ENCODE measurements at places on chromosomes 16 and 17.

DNA sequence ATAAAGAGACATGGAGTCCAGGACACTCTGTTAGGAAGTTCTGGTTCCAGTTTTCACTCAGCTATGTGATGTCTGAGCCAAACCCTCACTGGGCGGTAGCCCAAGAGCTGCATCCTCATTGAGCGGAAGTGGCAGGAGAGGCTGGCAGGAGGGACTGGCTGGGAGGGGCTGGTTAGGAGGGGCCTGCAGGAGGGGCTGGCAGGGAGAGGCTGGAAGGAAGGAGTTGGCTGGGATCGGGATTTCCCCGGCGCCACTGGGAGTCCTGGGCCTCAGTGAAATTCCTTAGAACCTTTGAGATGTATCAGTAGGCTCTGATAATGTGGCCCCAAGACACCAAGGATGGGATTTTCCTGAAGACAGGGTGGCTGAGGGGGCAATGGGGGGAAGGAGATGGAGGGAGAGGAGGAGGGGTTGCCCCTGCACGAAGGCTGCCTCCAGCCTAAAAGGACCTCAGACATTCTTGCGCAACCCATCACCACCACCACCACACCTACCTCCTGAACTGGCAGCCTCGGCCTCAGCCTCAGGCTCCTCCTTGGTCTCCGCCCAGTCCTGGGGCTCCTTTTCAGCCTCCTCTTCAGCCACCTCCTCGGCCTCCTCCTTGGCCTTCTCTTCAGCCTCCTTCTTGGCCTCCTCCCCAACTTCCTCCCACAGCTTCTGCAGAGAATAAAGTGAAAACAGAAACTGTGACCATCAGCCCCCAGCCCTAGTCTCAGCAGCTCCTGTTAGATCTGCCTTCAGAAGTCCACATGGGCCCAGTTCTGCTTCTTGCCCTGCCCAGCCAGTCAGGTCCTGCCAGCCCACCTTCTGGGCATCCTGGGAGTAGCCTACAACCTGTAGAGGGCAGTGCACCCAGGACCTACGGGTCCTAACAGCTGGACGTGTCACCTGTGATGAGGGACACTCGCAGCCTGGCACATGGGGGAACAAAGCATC is 31.7 kb downstream of the CNGB1 start:
- DNase-seq: no peak

- DNase-seq: no peak
Measured at GRCh38 chr17:63819131-63819530, 8.1 kb upstream of the PSMC5 start.

- no peak for DNase-seq
Measured at GRCh38 chr17:38875477-38876075, 5.7 kb downstream of the LASP1 start.

GRCh38 chr17:81579821-81580321 is 27.7 kb upstream of the FAAP100 start:
- no peak for DNase-seq

DNA sequence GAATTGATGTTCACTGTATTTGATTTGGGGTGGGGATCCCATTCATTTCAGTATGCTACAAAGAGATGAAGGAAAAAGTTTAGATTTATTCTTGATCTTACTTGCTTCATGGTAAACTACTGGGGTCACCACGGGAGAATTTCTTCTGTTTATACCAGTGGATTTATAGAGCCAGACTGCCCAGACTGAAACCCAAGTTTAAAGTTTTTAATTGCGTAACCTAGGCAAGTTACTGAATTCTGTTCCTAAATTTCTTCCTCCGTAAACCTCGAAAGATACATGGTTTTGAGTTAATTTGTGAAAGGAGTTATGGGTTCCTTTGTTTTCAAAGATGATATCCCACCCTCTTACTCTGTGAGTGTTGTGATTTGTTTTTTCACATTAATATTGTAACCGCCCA is 26.4 kb downstream of the PIGL start:
- DNase-seq: no peak

DNA sequence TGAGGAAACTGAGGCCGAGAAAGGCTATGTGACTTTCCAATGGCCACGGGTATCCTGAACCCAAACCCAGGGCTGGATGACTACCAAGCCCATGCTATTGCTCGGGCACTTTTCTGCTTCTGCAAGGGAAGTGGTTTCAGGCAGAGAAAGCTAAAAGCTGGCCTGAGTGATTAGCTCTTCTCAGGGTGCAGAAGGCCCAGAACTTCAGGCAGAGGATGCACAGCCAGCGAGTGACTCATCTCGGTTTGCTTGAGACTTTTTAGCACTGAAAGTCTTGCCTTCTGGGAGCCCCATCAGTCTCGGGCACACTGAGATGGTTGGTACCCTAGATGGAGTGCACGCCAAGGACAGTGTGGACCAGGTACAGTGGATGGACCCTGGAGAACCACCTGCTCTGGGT is 129.5 kb upstream of the SDK2 start:
- DNase-seq: no peak

DNA sequence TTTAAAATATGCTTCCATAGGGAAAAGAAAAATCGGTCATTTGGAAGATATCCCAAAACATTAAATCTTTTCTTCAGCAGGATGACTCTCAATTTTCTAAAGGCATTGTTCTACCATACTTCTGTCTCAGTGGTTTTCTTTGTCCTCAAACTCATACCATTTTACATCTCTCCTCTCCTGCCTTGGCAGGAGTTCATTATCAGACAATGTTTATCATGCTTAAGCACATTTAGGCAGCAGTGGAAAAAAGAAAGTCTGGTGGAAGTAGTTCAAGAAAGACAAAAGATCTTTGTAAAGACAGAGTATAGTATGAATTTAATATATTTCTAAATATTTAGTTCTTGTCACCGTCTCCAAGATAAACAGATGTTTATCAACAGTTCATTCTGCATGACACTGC is 68.2 kb downstream of the CDK12 start:
- DNase-seq: no peak
